ENCODE measurements at places on chromosomes 16 and 17.

- DNase-seq, result no peak
Observed at GRCh38 chr17:47811709-47812108, 9.9 kb downstream of the OSBPL7 start.

GRCh38 chr17:29378500-29378899 is 11.7 kb upstream of the TAOK1 start:
- DNase-seq, result no peak

- no peak for DNase-seq
Observed at GRCh38 chr16:67881621-67882161, 3.0 kb upstream of the NRN1L start.

DNA sequence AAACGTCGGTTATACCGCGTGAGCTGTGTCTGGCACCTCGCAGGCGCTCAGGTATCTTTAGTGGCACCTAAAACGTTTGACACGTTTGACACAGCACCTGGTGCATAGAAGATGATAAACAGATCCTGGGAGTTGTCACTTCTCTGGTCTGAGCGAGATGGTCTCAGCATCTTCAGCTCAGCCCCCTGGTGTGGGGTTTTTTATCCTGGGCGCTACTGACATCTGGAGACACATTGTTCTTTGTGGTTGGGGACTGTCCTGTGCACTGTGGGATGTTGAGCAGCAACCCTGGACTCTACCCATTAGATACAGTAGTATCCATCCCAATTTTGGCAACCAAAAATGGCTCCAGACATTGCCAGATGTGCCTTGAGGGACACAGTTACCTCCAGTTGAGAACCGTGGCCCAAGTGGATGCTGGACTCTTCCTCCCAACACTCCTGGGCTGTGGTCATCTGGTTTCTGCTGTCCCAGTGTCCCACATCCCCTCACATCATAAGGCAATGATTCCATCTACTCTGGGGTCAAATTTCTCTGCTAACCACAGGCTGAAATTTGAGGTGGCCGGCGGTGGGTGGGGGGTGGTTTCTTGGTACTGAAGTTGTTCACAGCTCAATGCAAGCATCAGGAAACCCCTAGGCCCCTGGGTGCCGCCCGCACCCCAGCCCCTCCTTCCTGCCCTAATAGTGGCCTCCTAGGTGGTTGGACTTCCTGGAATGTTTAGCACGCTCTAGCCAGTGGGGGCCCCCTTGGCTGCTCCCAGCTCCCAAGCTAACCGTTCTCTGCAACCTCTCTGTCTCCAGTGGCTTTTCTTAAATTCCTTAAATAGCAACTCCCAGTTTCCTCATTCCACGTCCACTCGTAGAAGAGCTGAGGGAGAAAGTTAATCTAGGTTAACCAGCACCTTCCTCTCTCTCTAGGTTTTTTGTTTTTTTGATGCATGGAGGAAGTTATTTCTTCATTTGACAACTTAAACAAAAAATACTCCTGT is 124.8 kb downstream of the ABCC1 start:
- no peak for DNase-seq

GRCh38 chr16:30351001-30351441 is 4.1 kb downstream of the CD2BP2 start:
- DNase-seq, result no peak

GRCh38 chr16:74651841-74652240 is 14.8 kb downstream of the RFWD3 start:
- no peak for DNase-seq

DNA sequence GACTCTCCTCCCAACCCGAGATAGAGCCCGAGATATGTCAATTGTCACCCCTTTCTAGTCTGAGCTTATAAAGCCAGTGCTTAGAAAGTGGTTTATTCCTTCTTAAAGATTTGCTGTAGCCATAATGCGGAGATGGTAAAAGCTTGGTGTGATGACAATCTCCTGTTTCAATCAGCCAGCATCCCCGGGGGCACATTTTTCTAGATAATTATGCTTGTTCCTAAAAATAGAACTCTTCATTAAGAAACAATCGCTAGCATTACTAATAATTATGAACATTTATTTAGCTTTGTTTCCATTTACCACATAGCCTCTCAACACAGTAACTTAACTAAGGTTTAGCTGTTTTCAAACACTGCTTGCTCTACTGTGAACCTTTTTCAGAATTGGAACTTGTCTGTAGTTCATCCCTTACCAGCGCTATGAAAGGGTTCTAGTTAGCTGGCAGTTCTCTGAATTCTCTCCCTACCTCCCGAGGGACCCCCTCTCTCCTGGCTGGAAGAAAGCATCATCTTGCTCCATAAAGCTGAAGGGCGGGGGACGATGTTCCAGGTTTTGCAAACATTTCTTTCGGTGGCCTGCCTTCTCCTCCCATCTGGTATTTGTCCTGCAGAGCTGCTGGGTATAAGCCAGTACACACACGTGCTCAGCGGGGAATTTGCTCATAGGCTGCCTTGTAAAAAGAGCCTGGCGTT is 922 bp upstream of the MRPL58 start:
- DNase-seq, result peak; percentile 79

DNA sequence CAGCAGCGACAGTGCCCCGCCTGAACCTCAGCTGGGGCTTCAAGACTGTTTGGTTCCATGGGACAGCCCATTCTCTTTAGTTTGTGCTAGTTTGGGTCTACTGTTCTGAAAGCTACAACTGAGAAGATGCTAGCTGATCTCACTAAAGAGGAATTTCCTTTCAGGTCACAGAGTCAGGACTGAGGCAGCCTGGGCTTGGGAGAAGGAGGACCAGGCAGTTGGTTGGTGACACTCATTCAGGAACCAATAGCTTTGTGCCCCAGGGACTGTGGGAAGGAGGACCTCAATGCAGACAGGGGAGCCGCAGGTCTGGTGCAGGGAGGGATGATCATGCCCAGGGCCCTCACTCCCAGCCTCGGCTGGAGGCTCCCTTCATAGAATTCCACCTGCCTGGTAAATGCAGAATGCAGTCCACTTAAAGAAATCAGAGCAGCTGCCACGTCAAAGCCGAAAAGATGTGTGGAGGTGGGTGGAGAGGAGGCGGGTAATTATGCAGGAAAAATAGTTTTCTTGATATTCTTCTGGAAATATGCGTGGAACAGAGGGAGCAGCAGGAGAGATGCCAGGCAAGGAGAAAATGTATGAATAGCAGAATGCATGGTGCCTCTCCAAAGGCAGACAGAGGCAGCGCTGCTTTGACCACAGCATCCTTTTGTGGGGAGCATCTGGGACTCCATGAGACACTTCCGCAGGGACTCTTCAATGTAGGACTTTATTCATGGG is 32.6 kb upstream of the ZFP90 start:
- DNase-seq, result no peak

GRCh38 chr16:2497116-2497630 is 16.6 kb upstream of the ATP6V0C start:
- no peak for DNase-seq

GRCh38 chr16:10965440-10966061 is 21.2 kb downstream of the CLEC16A start:
- DNase-seq, result no peak

GRCh38 chr16:81708266-81709015 is 70.7 kb upstream of the PLCG2 start:
- DNase-seq, result no peak

DNA sequence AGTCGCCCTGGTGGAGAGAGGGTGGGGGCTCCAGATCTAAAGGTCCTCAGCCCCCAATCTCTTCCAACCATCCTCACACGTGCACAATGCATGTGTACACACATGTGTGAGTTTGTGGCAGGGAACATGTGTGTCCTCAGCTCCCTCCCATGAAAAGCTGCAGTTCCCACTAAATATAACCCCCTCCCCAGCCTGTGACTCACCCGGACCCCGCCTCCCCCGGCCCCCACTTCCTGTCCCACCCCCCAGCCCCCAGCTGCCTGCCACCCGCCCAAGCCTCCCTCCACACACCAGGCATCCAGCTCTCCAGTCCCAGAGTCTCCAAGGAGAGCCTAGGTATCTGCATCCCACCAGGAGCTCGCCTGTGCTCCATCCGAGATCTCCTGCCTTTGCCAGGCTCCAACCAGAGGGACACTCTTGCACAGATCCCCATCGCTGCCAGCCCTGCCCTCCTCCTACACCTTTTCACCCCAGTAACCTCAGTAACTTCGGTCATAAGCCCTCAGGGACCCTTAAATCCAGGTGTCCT is 3.9 kb downstream of the DLG4 start:
- DNase-seq, result no peak

DNA sequence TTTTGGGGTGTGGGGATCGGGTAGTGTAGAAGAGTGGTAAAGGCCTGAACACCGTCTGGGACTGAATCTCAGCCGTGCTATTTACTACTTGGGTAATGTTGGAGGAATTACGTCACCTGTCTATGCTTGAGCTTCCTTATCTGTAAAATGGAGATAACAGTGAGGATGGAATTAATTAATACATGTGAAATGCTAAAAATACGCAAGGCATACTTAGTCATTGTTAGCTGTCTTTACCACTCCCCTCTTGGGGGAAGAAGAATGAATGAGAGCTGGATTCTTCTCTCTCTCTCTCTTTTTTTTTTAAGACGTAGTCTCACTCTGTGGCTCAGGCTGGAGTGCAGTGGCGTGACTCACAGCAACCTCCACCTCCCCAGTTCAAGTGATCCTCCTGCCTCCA is 41.1 kb upstream of the TANGO6 start:
- DNase-seq, result no peak

GRCh38 chr17:59757470-59757869 is 50.0 kb downstream of the VMP1 start:
- DNase-seq, result no peak

DNA sequence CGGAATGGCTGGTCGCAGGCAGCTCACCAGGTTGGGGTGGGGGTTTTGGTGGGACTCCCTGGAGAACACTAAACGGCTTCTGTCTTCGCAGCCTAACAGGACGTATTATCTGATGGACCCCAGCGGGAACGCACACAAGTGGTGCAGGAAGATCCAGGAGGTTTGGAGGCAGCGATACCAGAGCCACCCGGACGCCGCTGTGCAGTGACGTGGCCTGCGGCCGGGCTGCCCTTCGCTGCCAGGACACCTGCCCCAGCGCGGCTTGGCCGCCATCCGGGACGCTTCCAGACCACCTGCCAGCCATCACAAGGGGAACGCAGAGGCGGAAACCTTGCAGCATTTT is 59.7 kb downstream of the PDPK1 start:
- no peak for DNase-seq

DNA sequence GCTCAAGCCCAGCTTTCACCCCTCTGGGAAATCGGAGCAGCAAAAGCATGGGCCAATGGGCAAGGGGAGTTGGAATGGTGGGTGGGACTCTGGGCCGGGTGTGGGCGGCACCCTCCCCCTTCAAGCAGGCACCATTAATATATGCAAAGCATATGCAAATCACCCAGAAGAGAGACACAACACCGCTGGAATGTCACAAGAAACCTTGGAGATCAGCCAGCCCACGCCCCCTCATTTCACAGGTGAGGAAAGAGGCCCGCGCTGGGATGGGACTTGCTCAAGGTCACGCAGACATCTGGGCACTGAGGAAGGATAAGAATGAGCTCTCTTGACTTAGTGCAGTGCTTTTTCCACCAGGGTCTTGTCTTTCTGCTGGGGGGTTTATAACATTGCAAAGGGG is 4.8 kb downstream of the SRCIN1 start:
- no peak for DNase-seq

- DNase-seq, result no peak
Observed at GRCh38 chr17:54353789-54354525, 531.2 kb downstream of the KIF2B start.

- no peak for DNase-seq
Observed at GRCh38 chr17:49338883-49339282, 23.2 kb downstream of the ZNF652 start.

DNA sequence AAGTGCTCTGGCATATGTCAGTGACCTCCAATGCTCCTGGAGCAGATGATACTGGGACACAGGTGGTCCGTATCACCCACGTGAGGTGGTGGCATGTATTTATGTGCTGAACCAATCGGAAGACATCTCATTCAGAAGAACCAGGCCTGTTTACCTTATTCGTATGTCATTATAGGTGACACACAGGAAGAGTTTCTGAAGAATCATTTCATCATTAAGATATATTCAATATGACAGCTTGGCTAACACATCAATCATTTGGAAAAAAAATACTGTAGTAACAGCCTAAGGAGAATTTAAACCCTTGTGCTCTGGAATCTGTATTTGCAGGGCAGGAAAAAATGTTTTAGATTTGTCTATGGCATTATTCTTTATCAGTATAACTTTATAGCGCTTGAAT is 44.6 kb downstream of the RBFOX1 start:
- no peak for DNase-seq

GRCh38 chr17:46764709-46765401 is 53.6 kb downstream of the WNT3 start:
- peak; percentile 68 for DNase-seq

DNA sequence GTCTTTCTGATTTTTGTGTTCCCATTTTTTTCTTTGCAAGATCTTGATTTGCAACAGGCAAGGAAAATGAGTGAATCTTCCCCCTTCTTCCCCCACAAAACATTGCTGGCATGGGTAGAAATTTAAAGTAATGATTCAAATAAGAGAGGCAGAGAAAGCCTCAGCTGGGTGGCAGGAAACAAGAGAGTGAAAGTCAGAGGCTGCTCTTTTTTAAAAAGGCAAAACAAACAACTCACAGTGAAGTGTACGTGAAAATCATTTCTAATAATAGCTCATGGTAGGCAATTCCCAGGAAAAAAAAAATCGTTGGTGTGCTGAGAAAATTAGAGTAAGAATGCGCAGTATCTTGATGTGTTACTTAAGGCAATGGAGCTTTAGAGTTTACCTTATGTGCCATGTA is 229.5 kb downstream of the FTO start:
- DNase-seq, result no peak

DNA sequence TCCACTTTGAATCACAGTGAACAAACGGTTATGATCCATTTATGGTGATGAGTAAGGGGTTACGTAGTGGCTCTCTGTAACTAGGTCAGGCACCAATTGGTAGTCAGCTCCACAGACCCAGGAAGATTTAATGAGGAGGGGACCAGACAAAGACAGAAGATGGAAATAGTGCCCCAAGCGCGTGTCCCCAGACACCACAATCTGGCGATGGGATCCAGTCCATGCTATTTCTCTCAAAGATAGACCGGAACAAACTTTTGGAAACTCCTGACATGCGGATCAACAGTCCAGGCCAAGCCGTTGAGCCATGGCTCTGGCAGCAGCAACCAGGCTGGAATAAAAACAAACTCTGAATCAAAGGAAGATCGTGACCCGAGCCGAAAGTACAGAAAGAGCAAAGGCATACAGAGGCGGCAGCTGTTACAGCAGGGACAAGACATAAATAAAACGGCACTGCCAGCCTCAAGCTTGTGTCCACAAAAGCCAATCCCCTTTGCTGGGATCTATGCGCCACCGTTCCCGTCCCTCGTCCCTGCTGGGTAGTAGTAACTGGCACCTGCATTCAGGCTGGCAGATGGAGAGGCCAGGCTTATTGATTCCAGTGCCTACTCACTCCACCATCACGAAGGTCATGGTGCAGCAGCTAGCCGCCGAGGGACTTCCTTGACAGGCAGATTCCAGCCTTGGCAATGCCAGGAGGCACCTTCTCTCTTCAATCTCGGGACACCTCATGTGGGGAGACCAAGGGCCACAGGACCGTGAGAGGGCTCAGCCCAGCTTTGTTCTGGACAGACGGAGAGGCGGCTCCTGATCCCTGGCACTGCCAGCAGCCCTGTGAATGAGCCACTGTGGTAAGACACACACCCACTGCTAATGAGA is 50.2 kb downstream of the CDH11 start:
- no peak for DNase-seq
